GM13977 (cell line): ENCODE measurements at places on chromosomes 16 and 17.
A peak's percentile ranks its signal among the peaks of the same experiment; 100 is the strongest.

- DNase-seq = no peak
These were observed 2.1 kb downstream of the RFNG start for GRCh38 chr17:82049521-82049971.

- peak; percentile 57 for DNase-seq
These were observed 1.1 kb downstream of the CHTF8 start for GRCh38 chr16:69131167-69131838.

- peak; percentile 71 for DNase-seq
These were observed 162.6 kb upstream of the PLCG2 start for GRCh38 chr16:81616321-81617020.

DNA sequence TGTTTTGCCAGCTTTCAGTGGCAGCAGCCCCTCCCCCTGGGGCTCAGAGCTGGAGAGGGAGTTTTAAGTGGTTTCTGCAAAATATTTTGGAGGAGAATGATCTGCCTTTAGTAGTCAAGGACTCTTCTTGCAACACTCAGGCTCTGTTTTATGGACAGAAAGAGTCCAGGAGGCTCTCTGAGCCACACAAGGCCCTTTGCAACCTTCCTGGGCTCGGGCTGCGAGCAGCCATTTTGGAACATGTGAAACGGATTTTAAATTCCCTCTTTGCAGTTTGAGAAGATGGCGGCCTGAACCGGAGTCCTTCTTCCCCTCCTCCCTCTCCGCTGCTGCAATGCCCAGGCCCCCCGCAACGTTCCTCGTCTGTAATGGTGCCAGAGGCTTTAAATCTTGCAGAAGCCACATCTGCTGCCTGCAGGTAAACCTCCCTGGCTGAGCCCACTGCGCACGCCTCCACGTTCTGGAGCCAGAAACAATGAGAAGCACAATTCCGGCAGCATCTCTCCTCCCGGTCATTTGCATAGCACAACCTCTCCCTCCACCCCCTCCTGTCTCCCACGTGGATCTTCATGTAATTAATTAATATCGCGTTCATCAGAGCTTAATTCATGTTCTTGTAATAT is 386.1 kb downstream of the SEC14L1 start:
- DNase-seq = no peak

- peak; percentile 52 for DNase-seq
These were observed 430 bp downstream of the HAPSTR1 start for GRCh38 chr16:9091867-9092281.

GRCh38 chr17:57455063-57455914 is 199.0 kb downstream of the MSI2 start:
- DNase-seq = peak; percentile 78

DNA sequence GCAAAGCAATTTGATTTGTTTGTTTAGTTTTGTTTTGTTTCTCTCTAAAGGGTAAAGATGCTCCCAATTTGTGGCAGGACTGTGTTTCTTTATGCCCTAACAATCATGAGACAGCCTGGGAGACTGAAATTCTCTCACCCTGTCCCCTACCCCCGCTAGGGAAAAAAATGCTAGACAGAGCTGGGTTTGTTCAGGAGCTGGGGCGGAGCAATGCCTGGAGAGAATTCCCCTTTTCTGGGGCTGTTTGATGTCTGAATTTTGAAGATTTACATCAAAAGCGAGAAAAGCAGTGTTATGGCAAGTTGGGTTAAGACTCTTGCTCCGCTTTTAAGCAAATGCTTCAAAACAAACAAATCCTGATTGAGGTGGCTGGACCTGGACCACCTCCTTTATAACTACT is 8.4 kb downstream of the MAF start:
- DNase-seq = no peak

- DNase-seq = no peak
These were observed 80.7 kb downstream of the RAB11FIP4 start for GRCh38 chr17:31472137-31472536.

DNA sequence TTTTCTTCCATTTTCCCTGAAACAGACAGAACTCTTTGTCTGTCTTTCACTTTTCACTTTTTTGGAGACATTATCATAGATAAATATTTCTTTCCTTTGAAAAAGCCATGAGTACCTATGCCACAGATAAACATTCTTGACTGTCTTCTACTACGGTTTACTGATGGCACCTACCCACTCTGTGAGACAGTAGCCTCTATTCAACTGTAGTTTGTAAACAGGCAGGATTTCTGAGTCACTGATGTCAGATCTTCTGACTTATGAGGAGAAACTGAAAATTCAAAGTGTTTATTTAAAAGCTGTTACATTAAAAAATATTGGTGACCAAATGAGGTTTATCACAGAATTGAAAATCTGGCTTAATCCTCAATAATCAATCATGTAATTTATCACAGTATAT is 658.4 kb downstream of the TOX3 start:
- DNase-seq = no peak

GRCh38 chr17:12568358-12569251 is 97.1 kb upstream of the MYOCD start:
- no peak for DNase-seq

GRCh38 chr17:28992625-28993600 is 12.9 kb downstream of the SEZ6 start:
- no peak for DNase-seq

GRCh38 chr17:81808778-81809555 is 5.0 kb downstream of the GCGR start:
- DNase-seq = no peak

GRCh38 chr17:73562896-73563295 is 81.3 kb downstream of the SDK2 start:
- DNase-seq = no peak

DNA sequence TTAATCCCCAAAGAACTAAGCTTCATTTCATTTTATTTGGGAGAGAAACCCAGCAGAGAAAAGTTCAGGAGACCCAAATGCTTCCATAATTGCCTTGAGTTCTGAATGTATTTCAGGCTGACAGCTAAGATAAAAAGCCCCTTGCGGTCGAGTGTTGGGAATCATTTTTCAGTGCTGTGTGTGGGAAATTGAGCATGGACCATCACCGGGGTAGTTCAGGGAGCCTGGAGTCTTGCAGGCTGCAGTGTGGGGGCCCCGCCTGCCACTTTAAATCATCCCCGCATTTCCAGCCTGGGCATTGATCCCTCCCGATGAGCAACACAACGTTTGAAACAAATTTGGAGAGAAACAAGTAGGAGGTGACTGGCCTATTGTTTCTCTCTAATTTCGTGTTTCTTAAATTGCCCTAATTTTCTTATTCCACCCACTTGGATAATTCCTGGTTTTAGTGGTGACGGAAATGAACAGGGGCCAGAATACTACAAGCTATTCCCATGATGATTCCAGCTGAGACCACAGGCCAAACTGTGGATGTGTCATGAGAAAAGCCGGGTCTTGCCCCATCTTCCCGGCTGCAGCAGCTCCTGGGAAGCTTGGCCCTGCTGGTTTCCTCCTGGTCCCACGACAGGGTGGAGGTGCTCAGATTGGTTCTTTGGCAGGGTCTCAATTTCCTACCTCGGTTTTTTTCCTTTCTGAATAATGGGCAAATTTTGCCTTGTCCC is 75.1 kb downstream of the FOXL1 start:
- DNase-seq = no peak

DNA sequence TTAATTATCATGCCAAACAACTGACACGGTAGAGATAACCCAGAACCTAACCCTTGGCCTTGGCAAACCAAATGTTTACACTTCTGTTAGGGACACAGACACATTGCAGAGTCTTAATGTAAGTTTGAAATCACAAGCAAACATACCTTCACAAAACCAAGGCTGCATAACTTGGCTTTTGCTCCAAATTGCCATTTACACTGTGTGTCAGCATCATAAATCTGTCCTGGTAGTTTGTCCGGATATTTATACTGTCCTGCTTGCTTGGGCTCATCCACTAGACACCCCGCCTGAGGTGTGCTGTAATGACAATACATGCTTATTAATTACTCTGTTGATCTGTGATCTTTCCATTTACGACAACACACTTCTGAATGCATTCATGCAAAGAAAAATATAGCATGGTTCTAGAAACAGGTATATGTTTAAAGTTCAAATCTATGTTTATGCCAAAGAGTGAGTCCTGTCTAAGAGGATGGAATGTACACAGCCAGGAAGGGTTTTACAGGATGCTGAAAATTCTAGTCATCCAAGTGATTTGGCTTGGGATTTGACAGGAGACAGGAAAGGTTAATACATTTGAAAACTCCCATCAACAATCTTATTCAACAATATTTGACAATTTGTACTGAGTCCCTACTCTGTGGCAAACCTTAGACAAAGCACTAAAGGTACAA is 81.1 kb downstream of the ADAMTS18 start:
- no peak for DNase-seq

- no peak for DNase-seq
These were observed 378.9 kb downstream of the WWOX start for GRCh38 chr16:78478267-78478861.

- no peak for DNase-seq
These were observed 80.9 kb downstream of the SPACA3 start for GRCh38 chr17:33072421-33073161.

DNA sequence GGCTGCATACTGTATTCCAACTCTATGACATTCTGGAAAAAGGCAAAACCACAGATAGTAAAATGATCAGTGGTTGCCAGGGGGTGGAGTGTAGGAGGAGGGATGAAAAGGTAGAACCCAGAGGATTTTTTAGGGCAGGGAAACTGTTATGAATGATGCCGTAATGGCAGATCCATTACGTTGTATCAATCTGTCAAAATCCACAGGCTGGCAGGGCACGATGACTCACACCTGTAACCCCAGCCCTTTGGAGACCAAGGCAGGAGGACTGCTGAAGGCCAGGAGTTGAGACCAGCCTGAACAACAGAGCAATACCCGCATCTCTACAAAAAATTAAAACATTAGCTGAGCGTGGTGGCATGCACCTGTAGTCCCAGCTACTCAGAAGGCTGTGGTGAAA is 91.8 kb downstream of the RMI2 start:
- no peak for DNase-seq

- no peak for DNase-seq
These were observed 19.9 kb downstream of the C16orf96 start for GRCh38 chr16:4576008-4576407.

GRCh38 chr16:89484923-89485679 is 5.3 kb downstream of the ANKRD11 start:
- DNase-seq = no peak

DNA sequence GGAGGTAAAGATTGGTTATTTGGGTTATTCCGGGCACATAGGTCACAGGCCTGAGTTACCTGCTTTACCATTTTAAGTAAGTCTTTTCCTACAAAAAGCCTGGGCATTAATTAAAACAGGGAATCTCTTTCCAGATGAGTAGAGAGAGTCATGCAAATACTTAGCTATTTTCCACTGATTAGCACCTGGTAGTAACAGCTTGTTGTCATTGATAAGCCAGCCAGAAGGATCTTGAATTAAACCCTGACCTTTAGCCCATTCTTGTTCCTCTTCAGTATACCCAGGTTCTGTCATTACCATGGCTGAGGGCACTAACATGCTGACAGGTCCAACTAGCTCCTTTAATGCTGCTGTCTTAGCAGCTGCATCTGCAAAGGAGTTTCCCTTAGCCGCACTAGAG is 44.4 kb upstream of the ARL4D start:
- no peak for DNase-seq

- DNase-seq = peak; percentile 36
These were observed 431 bp downstream of the DYNC1LI2 start for GRCh38 chr16:66751053-66751302.

DNA sequence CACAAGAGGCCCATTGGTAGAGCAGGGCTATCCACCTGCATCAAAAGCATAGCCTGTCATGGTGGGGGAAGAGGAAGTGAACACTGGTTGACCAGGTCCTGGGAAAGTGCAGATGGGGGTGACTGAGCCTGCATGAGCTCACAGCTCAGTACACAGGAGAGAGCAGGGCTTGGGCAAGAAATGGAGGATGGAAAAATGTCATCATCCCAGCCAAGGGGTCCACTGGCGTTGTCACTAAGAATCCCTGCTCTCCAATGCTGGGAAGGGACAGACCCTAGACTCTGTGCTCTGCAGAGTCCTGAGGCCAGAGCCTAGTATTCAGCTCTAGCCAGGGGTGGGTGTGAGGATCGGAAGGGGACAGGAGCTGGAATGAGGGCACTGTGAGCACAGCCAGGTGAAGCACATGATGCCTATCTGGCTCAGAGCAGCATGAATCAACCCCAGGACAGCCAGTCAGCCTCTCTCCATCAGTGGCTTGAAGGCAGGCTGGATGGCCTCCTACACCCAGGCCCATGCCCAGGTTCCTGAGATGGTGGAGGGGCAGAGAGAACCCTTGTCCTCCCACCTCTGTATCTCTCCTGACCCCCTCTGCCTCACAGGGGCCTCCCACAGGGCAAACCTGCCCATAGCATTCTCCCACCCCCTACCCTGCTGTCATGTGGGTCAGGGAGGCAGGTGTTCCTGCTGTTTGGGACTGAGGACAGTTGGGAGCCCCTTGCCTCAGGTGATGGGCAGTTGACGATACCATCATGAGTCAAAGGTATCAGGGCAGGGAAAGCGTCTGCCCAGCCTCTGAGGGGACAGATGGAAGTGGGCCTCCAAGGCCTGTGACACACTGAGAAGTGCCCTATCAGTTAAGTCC is 13.8 kb upstream of the CTCF start:
- DNase-seq = peak; percentile 50

- DNase-seq = no peak
These were observed 1.2 kb downstream of the GFAP start for GRCh38 chr17:44914148-44914547.

GRCh38 chr16:87484487-87485331 is 8.1 kb downstream of the ZCCHC14 start:
- no peak for DNase-seq

DNA sequence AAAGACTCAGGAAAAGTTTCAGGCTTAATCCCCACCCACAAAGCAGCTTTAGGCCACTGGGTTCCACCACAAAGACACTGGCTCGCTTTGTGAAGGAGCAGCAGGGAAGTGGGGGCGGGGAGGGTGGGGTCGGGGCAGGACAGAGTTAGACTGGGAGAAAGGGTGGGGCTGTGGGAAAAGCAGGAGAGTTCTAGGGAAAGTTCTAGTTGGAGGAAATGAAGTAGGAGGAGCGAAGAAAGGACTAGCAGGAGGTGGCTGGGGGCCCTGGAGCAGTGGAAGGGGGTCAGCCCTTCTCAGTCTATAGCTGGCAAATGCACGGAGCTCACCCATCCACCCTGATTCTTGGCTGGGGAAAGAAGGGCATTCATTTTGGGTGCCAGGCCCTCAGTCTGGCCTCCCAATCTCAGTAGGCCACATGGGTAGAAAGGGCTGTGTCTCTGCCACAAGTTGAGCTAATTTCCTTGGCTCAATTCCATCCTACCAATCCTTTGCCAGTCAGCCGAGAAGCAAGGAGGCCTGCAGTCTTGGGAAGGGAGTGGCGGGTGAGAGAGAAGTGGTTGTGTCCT is 4.6 kb downstream of the INPP5K start:
- DNase-seq = no peak
